WTC11 (cell line): ENCODE measurements at places on chromosomes 3 and 15.

DNA sequence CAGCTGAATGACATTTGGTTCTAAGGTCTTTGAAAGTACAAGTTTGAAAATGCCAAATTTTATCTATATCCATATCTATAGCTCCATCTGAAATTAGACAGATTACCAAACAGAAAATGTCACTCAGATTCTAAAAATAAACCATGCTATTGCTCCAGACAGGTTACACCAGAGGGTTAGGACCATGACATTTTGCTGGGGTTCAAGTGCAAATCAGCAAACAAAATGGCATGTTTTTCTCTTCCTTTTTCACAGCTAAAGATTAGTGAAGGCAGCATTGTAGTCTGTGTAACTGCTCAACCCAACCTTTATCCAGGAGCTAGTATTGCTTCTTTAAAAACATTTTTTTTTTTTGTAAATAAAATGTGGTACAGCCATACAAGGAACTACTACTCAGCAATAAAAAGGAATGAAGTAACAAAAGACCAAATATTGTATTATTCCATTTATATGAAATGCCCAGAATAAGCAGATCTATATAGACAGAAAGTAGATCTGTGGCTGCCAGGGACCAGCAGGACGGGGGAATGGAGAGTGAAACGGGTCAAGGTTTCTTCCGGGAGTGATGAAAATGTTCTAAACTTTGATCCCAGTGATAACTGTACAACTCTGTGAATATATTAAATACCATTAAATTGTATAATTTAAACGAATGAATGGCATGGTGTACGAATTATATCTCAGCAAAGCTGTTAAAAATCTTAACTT is 18.2 kb downstream of the VGLL4 start:
- DNase-seq: no peak

GRCh38 chr3:140152851-140153639 is 218.1 kb downstream of the CLSTN2 start:
- DNase-seq: no peak

DNA sequence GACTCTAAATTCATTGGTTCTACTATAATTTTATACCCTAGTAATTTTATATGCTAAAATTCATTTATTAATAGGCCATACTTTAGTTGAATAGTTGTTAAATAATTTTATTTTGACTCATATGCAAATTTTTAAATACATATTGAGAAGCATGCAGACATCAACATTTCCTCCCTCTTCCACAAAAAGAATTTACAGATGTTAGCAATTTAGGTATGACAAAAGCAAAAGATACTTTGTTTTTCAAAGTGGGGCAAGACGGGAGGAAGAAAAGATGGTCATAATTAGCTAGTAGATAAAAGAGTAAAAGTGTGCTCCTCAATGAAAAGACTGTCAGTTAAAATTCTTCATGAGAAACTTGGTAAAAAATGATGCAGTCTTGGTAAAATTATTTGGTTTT is 148.9 kb upstream of the TSPAN3 start:
- DNase-seq: no peak

DNA sequence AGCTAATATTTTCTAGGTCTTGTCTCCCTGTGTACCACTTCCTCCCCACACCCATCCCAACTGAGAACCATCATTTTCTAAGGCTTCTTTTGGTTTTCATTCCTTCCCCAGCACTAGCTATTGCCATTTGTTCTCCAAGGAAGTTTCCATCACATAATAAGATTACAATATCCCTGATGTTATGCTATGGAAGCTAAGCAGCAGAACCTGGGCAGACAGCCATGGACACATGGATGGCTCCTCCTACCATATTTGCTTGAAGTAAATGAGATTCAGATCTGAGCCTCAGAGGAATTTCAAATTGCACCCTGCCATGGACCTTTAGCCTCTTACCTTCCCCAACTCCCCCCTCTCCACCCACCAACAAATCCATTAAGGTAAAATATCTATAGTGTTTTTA is 31.5 kb downstream of the GASK1A start:
- no peak for DNase-seq

DNA sequence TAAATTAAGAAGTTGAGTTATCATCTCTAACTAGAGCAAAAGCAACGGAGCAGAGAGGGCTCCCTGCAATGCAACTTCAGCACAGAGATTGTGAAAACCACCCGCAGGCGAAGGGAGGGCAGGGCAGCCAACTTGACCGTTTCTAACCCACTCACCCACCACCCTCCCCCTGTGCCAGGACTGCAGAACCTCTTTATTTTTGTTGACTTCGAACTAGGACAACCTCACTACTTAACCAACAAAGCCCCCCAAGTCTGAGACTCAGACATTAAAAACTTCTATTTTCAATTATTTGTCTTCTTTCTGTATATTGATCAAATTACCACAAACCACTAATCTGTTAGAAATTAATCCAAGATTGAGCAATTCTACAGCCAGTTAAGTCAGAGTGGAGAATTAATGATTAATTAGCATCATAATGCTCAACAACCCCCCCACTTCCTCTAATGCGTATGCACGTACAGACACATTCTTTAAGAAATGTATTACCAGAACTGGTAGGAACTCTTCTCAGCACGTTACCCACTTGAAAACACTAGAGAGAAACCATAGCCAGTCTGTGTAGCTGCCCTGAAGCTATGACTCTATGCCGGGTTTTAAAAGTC is 2.0 kb downstream of the MGLL start:
- no peak for DNase-seq

- DNase-seq: no peak
Observed at GRCh38 chr3:135023996-135024658, 229.1 kb downstream of the EPHB1 start.

- no peak for DNase-seq
Observed at GRCh38 chr15:39785841-39786240, 3.2 kb upstream of the FSIP1 start.

- peak; percentile 24 for DNase-seq
Observed at GRCh38 chr3:122681284-122681973, 790 bp downstream of the PARP14 start.

DNA sequence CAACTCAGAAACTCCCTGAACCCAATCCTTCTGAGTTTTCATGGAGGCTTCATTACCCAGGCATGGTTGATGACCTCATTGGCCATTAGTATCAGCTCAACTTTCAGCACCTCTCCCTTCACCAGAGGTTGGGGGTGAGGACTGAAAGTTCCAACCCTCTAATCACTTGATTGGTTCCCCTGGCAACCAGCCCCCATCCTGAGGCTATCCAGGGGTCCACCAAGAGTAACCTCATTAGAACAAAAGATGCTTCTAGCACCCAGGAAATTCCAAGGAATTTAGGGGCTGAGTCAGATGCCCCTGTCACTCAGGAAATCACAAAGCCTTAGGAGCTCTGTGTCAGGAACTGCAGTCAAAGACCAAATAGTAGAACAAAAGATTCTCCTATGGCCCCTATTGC is 43.8 kb downstream of the ADAMTSL3 start:
- DNase-seq: no peak

DNA sequence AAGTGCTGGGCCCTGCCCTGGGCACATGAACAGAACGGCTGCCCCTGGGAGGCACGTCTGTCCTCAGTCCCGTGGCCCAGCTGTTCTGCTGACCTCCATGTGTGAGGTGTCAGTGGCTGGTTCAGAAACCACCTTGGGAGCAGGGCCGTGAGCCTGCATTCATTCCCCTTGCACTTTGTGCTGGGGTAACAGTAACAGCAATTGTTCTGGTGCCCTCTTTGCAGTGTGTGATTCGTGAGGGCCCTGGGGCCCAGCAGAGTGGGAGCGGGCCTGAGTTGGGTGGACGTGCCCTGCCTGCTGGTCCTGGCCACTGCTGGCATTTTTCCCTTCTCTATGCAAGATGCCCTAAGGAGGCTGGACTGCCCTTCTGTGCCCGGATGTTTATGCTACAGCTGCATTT is 50.4 kb upstream of the MYZAP start:
- DNase-seq: no peak

GRCh38 chr3:106877627-106878026 is 499.6 kb upstream of the CCDC54 start:
- no peak for DNase-seq

DNA sequence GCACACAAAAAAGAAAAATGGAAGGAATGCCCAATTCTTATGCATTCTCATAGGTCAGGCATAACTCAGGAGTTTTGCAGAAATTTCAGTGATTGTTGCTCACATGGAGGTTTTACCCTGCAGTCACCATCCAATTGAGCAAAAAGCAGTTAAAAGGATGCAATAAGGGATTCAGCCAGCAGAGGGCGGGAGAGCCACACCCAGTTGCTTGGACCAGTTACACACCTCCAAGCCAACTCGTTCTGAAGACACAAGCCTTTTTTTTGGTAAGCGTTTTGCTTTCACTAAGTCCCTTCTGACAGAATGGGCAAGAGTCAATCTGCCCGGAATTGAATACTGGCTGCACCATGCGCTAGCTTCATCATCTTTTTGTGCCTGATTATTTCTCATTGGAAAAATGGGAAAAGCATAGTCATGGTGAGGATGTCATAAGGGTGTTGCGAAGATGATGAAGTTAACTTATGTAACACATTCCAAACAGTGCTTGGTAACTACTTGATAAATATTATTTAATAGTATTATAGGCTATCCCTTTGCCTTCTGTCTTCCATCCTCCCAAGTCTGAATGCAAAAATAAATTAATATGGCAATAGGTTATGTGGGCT is 154.4 kb upstream of the SGO1 start:
- peak; percentile 76 for DNase-seq

DNA sequence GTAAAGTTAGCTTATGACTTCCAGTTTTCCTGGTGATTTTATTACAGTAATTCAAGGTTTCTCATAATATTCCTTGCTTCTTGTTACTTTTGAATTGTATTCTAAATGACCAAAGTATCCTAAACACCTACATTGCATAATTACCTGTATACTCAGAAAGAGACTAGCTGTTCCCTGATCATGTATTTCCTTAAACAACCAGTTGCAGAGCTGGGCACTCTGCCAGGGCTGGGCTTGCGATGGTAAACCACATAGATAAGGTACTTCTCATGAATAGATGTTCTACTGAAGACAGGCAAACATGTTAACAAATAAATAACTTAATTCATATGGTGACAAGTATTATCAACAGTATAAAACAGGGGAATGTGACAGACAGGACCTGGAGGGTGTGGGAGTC is 142.3 kb upstream of the WNT5A start:
- no peak for DNase-seq

GRCh38 chr3:74693251-74693650 is 78.8 kb upstream of the CNTN3 start:
- no peak for DNase-seq

- DNase-seq: no peak
Observed at GRCh38 chr3:73652896-73653295, 28.2 kb upstream of the PDZRN3 start.

- DNase-seq: no peak
Observed at GRCh38 chr3:64074060-64074459, 50.8 kb upstream of the PSMD6 start.

DNA sequence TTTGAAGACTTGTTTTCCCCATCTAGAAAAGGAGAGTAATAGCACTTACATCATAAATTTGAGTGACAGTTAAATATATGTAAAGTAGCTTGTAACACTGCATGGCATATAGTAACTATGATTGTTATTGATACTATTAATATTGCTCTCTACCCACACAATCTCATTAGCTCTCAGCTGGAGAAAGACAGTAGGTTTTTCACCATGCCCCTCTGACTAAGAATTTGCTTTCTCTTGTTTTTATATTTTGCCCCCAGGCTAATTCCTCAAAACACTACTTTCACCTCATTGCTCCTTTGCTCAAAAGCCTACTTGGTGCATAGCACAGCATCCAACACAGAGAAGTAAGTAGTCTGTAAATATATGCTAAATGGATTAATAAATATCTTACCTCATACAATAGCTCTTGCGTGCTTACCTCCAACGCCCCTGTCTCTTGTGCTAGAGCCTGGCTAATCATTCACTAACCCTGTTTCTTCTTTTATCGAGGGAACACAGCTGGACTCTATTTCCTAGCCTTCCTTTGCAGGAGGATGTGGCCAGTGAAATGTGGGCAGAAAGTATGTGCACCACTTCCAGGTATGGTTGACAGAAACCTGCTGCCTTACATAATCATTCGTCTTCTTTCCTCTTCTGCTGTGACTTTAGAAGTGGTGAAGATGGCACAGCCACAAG is 190.0 kb downstream of the PLCH1 start:
- no peak for DNase-seq

DNA sequence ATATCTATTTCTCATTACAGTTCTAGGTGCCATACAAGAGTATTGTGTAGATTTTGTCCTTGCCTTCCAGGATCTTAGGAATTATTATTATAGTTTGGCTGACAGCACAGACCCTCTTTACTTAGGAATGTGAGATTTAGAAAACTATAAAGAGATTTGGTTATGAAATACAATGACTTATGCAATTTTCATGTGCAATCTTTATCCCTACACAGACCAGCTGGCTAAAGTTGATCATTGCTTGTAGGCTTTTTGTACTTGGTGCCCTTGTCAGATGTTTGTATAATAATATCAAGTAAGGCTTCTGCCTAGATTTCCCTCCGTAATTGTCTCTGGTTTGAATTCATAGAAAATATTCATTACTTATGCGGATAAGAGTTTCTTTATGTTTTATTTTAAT is 174.5 kb upstream of the GAP43 start:
- no peak for DNase-seq

GRCh38 chr3:80733522-80734176 is 965.9 kb upstream of the ROBO1 start:
- DNase-seq: no peak

- no peak for DNase-seq
Observed at GRCh38 chr3:35724106-35724505, 84.8 kb downstream of the ARPP21 start.

GRCh38 chr15:25339431-25339830 is 99.4 kb downstream of the UBE3A start:
- no peak for DNase-seq

GRCh38 chr15:99454107-99454809 is 111.5 kb upstream of the MEF2A start:
- no peak for DNase-seq

DNA sequence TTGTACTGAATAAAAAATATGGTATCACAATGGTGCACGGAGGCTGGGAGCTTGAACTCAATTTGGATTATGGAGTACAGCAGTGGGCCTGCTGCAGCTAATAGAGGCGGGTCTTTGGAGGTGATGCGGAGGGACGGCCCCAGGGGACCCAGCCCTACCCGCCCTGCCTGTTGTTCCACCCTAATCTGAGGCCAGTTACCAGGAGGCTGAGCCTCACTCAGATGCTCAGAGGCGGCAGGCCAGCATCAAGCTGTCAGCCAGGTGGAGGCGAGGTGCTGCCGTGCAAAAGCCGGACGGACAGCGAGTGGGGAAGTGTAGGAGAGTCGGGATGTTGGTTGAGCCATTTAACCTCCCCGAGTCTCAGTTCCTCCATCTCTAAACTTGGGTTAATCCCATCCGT is 218.5 kb upstream of the RGMA start:
- no peak for DNase-seq

- DNase-seq: no peak
Observed at GRCh38 chr3:47746264-47746663, 35.4 kb downstream of the SMARCC1 start.

GRCh38 chr3:119637679-119638477 is 22.5 kb downstream of the POPDC2 start:
- DNase-seq: no peak
